ENCODE measurements at places on chromosomes 5 and 9. TPM values are rescaled to one million over a fixed set of nuclear protein-coding genes. Genes with fewer than 3 reads are reported as not detected.

Gene BAAT
- 0.06 TPM for polyA plus RNA-seq

Gene MEIKIN
- not detected for polyA plus RNA-seq

Gene LCN2
- polyA plus RNA-seq = 23.0 TPM

Gene N4BP3
- polyA plus RNA-seq = 2.4 TPM

Gene BNIP1
- 9.5 TPM for polyA plus RNA-seq

Gene MAPK9
- polyA plus RNA-seq = 24.1 TPM

Gene TAS2R1
- not detected for polyA plus RNA-seq

Gene MPDZ
- polyA plus RNA-seq = 31.6 TPM

Measured in urinary bladder (tissue), 4 donors.